ENCODE measurements at places on chromosomes 13 and 19. TPM values are rescaled to one million over a fixed set of nuclear protein-coding genes. Genes with fewer than 3 reads are reported as not detected.

Gene ETHE1
- 65.0 TPM for total RNA-seq

Gene CLC
- total RNA-seq: not detected

Gene APOC1
- 38.3 TPM for total RNA-seq

Gene KLK15
- not detected for total RNA-seq

Gene ZNF229
- 7.4 TPM for total RNA-seq

Gene RGS9BP
- 0.36 TPM for total RNA-seq

Gene SELENOV
- total RNA-seq: not detected

Gene SPTBN4
- 0.90 TPM for total RNA-seq
